Non-pigmented ciliary epithelial cell (primary cell): ENCODE measurements at places on chromosomes 3 and 15.

DNA sequence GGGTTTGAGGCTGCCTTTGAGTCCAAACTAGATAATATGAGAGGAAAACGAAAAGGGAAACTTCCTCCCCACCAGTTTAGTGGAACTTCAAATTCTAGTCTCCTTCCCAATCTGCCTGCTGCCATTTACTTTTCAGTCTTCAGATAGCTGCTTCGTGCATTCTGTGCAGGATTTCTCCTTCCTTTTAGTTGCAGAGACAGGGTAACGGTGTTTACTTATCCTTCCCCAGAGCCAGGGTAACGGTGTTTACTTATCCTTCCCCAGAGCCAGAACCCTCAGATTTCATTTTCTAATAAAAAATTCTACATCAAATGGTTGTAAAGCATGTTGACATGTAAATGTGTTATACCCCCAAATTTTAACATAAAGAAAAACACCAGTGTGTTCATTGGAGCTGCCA lies 282.6 kb downstream of the VPS13C start:
- DNase-seq, result no peak

GRCh38 chr15:51348688-51349087 lies 7.2 kb downstream of the GLDN start:
- no peak for DNase-seq

DNA sequence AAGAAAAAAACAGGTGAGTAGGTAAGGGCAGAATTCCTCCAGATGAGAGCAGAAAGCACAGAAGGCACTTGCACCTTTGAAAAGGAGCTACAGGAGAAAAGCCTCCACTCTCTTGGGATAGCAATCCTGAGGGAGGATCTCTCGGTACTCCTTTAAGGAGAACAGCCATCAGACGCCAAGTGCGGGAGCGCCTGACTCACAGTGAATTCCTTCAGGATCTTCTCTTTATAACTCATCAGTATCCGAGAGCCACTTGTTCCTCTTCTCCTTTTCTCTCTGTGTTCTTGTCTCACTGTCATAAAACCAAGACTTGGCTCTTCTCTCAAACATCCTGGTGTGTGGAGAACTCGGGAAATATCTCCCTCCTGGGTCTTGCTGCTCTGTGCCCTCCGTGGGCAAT lies 10.1 kb upstream of the GOLGA8J start:
- no peak for DNase-seq

DNA sequence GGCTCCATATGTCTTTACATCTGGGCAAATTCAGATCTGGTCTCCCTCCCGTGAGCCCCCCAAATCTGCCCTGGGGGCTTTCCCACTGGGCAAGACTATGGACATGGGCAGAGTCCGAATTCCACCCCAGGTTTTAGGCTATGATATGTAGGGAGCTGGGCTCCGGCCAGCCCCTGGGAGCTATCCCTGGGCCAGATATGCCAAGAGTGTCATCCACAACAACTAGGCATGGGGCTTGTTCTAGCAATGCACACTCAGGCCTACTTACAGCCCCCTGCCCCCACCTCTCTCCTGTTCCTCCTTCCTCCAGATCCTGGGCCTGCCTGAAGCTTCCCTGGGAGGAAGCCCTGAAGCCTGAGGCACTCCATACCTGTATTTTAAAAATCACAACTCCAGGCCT lies 622 bp downstream of the XIRP1 start:
- DNase-seq, result no peak

- no peak for DNase-seq
Observed at GRCh38 chr3:168574455-168575158, 478.9 kb upstream of the GOLIM4 start.

GRCh38 chr15:39153058-39153714 lies 427.7 kb upstream of the THBS1 start:
- DNase-seq, result no peak

DNA sequence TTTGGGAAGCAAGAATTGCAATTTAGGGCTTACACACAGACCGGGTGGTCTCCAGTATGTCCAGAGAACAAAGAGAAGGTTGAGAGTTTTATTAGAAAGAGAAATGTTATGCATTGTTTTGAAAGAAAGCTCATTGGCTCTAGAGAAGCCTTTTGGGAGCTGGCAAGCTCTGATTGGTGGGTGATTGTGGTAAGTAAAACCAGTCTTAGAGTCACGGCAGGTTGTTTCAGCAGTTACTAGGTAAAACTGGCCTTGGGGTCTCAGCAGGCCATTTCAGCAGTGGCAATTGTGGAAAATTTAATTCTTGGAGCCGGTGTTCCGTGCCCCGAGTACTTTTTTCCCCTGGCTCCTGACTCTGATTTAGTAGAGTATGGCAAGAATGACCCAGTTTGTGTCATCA lies 78.1 kb downstream of the MRPL46 start:
- no peak for DNase-seq

DNA sequence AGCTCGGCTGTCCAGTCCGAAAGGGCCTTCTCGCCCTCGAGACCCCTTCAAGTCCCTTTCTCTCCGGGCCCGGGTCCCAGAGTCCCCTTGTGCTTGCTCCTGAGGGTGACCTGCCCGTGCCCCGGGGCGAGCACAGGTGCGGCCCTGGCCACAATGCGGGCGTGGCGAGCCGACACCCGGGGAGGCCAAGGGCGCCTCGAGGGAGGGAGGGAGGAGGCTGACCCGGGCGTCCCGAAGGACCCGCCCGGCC lies 810 bp upstream of the MEF2A start:
- DNase-seq, result no peak

DNA sequence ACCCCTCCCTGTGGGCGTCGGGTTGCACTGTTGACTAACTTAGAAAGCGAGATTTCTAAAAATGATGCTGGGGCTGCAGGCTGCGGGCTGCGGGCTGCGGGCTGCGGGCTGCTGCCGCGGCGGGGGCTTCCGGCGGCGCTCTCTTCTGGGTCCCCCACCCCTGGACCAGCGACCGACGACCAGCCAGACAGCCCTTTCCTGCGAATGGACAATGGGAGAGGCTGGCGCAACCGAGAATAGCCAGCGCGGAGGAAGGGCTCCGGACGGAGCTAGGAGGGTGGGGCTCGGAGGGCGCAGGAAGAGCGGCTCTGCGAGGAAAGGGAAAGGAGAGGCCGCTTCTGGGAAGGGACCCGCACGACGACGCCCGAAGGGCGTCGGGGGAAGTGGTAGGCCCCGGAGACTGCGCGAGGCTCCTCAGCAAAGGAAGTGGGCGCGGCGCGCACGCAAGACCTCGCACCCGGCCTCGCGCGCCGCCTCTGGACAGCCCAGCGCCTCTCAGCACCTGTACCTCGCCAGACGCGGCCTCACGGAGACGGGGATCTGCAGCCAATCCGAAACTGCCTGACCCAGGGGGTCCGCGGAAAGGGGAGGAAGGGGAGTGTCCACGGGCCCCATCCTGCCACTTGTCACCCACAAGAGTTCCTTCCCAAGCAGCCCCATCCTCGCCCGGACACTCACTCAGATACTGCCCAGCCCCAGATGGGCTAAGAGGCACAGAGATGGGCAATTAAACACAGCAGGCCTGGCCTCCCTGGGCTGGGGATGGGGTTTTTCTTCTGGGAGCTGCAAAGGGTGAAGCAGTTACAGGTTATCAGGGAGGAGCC lies 70.7 kb downstream of the SLC12A8 start:
- no peak for DNase-seq

DNA sequence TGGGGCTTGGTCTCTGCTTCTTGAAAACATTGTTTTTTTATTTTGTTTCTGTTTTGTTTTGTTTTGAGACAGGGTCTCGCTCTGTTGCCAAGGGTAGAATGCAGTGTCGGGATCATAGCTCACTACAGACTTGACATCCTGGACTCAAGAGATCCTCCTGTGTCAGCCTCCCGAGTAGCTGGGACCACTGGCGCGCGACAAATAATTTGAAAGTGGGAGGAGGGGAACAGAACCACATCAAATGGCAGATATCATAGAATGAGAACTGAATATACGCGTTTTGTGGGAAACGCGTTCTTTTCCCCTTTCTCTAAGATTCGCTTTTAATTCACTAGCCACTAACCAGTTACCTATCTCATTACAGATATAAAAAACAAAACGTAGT lies 641 bp upstream of the VPS13C start:
- no peak for DNase-seq

DNA sequence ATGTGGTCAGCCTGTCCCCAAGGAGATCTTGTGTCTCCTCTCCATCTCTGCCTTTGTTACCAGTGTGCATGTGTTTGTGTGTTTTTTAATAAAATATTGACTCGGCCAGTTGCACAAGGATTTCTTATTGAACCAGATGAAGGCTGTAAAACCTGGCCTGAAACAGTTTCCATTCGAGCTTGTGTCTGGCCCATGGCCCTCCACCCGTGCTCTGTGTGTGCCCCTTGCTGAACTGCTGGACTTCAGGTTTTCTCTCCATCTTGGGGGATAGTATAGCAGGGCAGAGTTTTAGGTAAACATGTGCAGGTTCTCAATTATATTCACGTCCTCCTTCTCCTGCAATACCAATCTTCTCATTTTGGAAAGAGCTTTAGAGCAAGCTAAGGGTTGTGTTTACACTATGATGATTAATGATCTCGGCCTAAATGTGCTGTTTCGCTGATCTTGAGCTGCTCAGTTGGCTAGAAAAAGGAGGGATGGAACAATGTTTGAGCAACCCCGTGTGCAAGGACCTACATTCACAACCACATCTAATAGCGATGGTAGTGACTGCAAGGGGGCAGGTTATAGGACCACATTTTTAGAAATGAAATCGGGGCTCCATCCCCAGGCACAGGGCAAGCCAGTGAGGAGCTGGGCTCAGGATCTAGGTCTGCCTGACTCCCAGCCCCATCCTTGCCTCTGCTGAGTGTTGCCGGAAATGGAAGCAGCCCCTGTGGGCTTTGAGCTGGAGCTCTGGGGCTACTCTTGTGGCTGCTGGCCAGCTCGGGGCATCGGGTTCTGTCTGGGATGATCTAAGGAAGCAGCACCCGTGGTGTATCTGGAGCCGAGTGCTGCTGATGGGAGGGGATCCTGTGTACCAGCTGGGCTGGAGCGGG lies 47.7 kb downstream of the CMTM6 start:
- no peak for DNase-seq

DNA sequence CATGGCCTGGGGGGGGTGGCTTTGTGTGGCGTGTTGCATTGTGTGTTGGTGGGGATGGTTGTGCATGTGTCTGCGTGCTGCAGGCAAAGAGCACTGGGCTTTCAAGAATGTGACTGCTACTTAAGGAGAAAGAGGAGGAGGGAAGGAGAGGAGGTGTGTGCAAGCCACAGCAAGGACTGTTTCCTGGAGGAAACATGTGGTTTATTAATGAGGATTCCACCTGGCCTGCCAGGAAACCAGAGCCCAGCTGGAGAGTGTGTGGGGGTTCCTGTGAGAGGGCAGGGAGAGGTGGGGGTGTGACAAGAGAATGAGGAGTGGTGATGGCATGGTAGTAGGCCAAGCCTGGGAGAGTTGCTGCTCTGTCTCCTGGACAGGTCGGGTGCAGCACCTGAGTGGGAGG lies 258.1 kb upstream of the ROPN1 start:
- no peak for DNase-seq

DNA sequence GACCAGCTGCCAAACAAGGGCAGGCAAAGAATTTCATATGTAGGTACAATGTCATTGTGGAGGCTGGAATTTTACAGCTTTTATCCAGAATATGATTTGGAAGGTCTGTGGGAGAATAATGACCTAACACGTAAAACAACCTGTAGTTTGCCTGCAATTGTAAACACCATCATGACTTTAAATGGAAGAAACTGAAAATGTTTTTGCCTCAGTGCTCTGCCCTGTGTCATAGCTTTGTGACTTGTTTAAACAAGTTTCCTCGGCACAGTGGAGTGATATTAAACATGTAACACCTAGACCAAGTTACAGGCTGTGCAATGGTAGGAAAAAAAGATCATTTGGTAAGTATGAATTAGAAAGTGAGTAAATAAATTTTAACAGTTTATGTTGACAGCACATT lies 171.6 kb upstream of the MBNL1 start:
- no peak for DNase-seq

GRCh38 chr3:116994351-116994879 lies 284.8 kb downstream of the TUSC7 start:
- no peak for DNase-seq

- DNase-seq, result peak; percentile 84
Observed at GRCh38 chr3:177835008-177835407, 637.7 kb upstream of the TBL1XR1 start.

- no peak for DNase-seq
Observed at GRCh38 chr3:40534283-40534682, 9.5 kb downstream of the ZNF621 start.

- no peak for DNase-seq
Observed at GRCh38 chr15:62622775-62623174, 419.8 kb upstream of the TPM1 start.

DNA sequence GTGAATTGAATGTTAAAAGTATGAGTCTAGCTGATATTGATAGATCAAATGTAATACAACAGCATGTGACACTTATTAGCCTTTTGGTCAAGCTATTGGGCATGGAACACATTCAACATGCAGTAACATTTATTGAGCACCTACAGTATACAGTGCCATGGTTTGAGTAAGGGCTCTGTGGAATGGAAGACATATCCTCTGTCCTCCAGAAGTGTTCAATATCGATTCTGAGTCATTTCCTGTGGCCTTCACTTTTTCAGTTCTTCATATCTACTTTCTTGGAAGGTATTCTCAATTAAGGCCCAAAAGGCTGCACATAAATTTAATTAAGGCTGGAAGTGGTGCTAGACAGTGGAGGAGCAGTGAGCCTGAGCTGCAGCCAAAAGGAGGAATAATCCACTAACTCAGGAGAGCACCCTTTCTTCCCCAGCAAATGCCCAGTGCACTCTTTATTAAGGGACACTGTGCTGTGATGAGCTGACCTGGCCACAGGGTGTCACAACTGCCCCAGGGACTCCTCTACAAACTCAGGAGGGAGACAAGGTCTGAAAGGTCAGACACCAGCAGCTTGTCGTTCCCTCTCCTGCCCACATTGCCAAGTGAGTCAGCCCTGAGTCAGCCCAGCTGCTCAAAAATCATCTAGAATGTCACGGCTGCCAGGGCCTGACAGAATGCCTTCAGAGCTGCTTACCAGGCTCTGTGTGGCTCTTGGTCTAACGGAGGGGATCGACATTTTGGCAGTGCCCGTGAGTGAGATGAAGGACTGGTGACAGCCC lies 544.8 kb downstream of the AGBL1 start:
- DNase-seq, result peak; percentile 28

DNA sequence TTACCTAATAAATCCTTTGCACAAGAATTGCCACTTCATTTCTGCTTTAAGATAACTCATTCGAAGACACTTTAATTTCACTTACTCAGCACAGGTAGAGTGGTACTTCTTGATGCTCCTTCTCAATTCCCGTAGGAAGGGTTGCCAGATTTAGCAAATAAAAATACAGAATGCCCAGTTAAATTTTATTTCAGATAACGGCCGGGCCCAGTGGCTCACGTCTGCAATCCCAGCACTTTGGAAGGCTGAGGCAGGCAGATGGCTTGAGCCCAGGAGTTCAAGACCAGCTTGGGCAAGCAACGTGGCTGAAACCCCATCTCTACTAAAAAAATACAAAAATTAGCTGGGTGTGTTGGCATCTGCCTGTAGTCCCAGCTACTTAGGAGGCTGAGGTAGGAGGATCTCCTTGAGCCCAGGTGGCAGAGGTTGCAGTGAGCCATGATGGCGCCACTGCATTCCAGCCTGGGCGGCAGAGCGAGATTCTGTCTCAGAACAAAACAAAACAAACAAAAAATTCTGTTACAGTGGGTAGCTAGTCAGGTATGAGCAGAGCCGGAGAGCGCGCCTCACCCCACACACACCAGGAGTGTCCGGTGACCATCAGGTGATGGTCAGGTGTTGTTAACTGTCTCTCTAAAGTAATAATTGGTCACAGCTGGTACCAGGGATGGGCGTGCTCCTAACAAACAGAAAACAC lies 92.8 kb downstream of the DNAH12 start:
- no peak for DNase-seq
